ENCODE measurements at places on chromosomes 1 and 21. TPM values are rescaled to one million over a fixed set of nuclear protein-coding genes. Genes with fewer than 3 reads are reported as not detected.
A peak's percentile ranks its signal among the peaks of the same experiment; 100 is the strongest.

DNA sequence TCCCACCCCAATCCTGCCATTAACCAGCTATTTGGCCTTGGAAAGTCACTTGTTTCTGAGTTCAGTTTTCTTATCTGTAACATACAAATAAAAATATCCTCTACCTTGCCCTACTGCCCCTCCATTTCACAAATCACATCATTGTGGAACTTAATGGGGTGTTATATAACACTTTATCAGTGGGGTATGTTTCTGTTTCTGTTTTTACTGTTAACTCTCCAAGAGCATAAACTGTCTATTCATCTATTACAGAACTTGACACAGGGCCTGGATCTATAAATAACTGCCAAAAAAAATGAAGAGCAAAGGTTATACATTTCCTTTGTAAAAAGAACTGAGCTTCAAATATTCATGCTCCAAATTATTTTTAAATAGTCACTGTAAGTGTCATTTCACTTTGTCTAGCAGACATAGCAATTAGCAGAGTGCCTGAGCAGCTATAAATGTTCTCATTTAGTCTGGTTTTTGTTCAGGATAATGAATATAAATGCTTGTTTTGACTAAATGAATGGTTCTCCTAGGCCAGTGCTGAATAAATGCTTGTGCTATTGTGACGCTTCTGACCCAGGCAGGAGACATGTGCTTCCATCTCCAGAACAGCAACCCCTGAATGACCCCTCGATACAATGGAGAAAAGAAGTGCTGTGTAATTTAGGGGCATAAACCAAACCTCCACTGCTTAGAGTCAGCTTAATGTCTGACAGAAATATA lies 7.4 kb downstream of the PIGM start:
- DNase-seq, result peak; percentile 8

GRCh38 chr1:77534456-77534855 lies 148.0 kb downstream of the ZZZ3 start:
- DNase-seq, result no peak

DNA sequence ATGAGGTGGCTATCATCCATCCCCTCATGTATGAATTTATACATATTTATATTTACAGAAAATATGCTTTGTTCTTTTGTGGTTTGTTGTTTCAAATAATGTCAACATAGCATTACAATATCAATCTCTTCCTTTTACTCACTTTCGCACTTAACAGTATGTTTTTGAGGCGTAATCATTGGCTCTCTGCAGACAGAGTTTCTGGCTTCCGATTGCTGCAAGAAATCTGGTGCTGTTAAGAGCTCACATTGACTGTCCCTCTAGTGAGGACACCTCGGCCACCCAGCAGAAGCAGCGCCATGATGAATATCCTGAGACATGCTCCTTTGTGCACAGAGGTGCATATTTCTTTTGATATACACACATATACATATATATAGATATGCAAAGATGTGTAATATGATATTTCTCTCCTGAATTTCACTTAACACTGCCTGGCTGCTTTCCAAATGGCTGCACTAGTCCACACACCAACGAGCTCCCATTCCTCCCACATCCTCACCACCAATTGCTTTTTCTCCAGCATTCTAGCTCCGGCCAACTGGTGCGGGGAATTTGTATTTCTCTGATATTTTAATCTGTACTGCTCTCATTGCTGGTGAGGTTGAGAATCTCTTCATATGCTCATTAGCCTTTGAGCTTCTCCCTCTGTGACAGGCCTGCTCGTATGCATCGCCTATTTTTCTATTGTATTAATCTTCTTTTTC lies 248.4 kb downstream of the SIPA1L2 start:
- DNase-seq, result no peak

The OXCT2 gene
- total RNA-seq, result 0.32 TPM

GRCh38 chr1:37404711-37405110 lies 69.7 kb upstream of the ZC3H12A start:
- no peak for DNase-seq

- DNase-seq, result no peak
These were observed 19.9 kb downstream of the RPL5 start for GRCh38 chr1:92851729-92852128.

GRCh38 chr1:21511579-21512522 lies 2.6 kb downstream of the ALPL start:
- DNase-seq, result no peak

DNA sequence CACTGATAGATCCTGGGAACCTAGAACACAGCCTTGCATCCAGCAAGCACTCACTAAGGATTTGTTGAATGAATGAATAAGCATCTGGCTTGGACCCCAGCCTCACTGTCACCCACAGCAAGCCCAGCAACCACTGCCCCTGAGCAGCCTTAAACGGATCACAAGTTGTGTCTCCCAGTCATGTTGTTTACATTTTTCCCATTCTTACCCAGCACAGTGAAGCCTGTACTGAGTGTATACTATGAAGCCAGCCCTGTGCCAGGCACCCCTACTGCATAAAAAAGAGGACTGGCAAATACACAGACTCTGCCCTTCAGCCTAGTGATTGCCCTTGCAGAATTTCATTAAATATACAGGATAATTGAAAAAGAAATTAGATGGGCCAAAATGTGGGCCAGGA lies 30.2 kb downstream of the RRAGC start:
- no peak for DNase-seq

- no peak for DNase-seq
These were observed 36.8 kb downstream of the MAB21L3 start for GRCh38 chr1:116147972-116148371.

GRCh38 chr1:2971101-2971501 lies 50.2 kb upstream of the ACTRT2 start:
- no peak for DNase-seq

The BATF3 gene
- total RNA-seq, result 31.3 TPM

GRCh38 chr21:15285556-15285955 lies 220.8 kb upstream of the NRIP1 start:
- no peak for DNase-seq

DNA sequence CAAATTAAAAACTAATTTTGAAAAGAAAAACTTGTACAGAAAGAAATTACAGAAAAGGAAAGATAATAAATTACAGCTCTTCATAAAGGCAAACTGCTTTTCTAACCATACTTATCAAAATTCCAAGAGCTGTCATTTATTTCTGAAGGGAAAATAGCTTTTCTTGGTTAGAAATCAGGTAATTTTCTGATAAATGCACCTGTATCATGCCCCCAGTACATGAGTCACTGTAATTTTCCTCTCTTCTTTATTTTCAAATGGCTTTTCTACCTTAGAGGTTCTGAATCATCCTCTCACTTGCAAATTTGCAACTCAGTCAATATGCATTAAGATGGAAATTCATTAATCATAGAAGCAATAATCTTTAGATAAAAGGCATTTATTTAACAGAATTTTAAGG lies 100.1 kb downstream of the SLC35F3 start:
- no peak for DNase-seq

The FMO4 gene
- 1.5 TPM for total RNA-seq

GRCh38 chr1:220594356-220594755 lies 66.4 kb downstream of the MARK1 start:
- no peak for DNase-seq

The LAMC1 gene
- not detected for total RNA-seq

The PLPPR5 gene
- total RNA-seq, result not detected

- DNase-seq, result no peak
These were observed 923.8 kb downstream of the TTLL7 start for GRCh38 chr1:83075107-83075506.

DNA sequence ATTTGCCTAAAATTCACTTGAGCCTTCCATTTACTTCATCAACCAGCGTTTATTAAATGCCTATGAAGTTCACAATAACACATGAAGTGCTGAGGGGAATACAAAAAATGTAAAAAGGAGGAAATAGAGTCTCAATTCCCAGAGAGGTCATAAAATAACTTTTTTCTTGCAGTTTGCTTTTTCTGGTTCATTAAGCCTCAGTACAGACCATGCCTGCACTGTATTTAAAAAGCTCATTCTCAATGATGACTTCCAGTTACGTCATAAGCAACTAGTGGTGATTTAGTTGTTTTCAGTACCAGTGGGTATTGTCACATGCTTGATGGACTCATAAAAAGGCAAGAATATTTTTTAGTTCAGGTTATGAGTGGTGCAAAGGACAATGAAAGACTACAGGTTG lies 160.1 kb upstream of the UBE2U start:
- DNase-seq, result no peak

- DNase-seq, result no peak
These were observed 352.5 kb downstream of the HHAT start for GRCh38 chr1:210681158-210681557.

GRCh38 chr1:58844176-58844575 lies 60.3 kb upstream of the JUN start:
- DNase-seq, result no peak

DNA sequence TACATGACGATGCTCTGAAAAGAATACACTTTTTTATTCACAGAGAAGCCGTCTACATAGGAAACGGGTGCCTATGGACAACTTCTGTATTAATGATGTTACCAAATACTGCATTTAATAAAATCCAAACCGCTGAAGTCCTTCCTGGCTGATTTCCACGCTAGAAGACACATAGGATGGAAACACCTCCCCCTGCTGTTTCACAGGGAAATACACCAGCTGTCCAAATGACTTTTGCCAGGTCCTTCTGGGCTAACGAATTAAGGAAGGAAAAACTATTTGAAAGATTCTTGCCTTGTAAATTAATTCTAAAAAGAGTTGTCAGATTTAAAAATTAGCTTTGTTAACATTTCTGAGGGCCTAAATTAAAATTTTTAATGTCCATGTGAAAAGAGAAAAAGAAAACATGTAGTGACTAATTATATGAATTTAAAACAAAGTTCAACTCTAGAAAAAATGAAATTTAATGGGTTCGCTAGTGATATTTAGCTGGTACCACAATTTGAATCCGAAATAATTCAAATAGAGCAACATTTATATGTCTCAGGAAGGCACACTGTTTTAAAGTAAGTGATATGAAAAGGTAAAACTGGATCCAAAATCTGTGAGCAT lies 146.0 kb downstream of the RERE start:
- DNase-seq, result peak; percentile 41

- no peak for DNase-seq
These were observed 6.1 kb upstream of the SLC19A2 start for GRCh38 chr1:169491845-169492281.
